ENCODE measurements at places on chromosomes 1 and 21.

GRCh38 chr21:32613436-32614043 is 1.4 kb upstream of the CFAP298 start:
- no peak for DNase-seq

- no peak for DNase-seq
These were observed 46.4 kb upstream of the ENAH start for GRCh38 chr1:225699336-225699735.

GRCh38 chr1:32242341-32242851 is 4.6 kb upstream of the FAM167B start:
- DNase-seq, result peak; percentile 20

- DNase-seq, result no peak
These were observed 77.7 kb upstream of the PLPPR5 start for GRCh38 chr1:99082366-99082765.
